ENCODE measurements at places on chromosomes 1 and 21.
A peak's percentile ranks its signal among the peaks of the same experiment; 100 is the strongest.

GRCh38 chr1:224777180-224777579, 152.3 kb upstream of the DNAH14 start:
- DNase-seq, result no peak

- no peak for DNase-seq
These were observed 15.4 kb downstream of the NGF start for GRCh38 chr1:115322631-115323030.

DNA sequence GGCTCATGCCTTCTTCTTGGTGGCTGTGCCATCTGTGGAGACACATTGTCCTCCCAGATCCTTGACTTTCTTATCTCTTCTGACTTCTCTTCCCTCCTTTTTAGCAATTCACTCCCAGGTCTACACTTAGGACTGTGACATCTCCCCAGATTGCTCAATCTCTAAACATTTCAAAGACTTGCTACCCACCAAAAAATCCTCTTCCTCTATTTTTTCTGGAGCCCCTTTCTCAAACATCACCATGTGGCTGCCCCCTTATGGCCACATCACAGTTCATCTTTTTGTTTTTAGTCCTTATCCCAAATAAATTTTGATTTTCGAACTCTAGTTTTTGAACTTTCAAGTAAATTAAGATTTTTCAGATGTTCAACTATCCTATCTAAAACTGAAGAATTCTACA, 148.6 kb upstream of the HOOK1 start:
- no peak for DNase-seq

GRCh38 chr1:230975636-230976035, 3.0 kb downstream of the TTC13 start:
- no peak for DNase-seq

- DNase-seq, result no peak
These were observed 1.9 kb upstream of the ZFYVE9 start for GRCh38 chr1:52139817-52140540.

GRCh38 chr1:79749607-79750006, 743.1 kb upstream of the ADGRL4 start:
- DNase-seq, result no peak

GRCh38 chr1:83882906-83883305, 116.0 kb downstream of the TTLL7 start:
- DNase-seq, result peak; percentile 41

DNA sequence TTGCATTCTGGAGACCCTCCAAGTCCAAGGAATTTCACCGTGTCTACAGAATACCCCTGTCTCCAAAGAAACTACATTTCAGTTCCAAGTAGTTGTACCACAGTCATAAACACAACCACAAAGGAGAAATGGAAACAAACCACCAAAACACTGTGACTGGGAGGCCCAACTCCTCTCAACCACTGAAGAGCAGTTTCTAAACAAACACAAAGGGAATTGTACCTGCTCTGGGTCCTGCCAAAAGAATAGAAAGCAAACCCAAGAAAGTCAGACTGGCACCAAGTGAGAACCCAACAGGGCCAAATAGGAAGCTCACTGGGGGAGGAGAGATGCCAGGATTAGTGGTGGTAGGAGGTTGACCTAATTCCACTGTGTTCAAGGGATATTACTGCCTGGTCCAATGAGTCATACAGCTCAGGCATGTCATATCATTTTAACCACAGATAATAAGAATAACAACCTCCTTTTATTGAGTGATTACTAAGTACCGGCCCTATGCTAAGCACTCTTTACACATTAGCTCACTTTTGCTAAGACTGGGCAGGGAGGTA, 123.9 kb upstream of the PPP2R5A start:
- no peak for DNase-seq

DNA sequence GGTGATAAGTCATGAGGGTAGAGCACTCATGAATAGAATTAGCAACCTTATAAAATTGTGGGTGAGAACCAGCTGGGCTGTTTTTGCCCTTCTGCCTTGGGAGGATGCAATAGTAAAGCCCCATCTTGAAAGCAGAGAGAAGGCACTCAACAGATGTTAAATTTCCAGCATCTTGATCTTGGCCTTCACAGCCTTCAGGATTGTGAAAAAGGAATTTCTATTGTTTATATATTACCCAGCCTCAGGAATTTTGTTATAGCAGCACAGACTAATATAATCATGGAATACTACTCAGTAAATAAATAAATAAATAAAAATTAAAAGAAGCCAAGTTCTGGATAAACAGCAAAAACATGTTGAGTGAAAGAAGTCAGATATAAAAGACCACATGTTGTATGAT, 175.2 kb downstream of the KCNT2 start:
- DNase-seq, result no peak

GRCh38 chr21:46126309-46127238, 28.7 kb downstream of the COL6A2 start:
- no peak for DNase-seq

GRCh38 chr21:21806711-21807597, 808.7 kb downstream of the NCAM2 start:
- DNase-seq, result peak; percentile 41

DNA sequence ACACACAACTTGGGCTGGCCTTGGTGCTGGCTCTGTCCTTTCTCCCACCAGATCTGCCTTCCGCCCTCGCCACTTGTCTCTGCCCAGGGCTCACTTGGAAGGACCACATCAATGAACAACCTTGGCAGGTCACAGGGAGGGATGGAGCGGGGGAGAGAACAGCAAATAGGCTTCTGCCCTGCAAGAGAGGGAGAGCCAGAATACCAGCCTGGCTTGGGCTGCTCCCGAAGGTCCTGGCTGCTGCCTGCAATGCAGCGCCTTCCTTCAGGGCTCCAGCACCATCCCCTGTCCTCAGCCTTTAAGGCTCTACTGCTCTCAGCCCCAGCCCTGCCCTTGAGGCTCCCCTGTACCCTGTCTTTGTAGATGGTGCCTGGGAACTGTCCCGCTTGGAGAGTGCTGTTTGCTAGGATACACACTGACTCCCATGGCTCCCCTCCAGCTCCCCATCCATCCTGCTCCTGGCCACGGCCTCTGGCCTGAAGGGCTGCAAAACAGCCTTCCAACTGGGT, 43.8 kb downstream of the HIVEP3 start:
- no peak for DNase-seq

DNA sequence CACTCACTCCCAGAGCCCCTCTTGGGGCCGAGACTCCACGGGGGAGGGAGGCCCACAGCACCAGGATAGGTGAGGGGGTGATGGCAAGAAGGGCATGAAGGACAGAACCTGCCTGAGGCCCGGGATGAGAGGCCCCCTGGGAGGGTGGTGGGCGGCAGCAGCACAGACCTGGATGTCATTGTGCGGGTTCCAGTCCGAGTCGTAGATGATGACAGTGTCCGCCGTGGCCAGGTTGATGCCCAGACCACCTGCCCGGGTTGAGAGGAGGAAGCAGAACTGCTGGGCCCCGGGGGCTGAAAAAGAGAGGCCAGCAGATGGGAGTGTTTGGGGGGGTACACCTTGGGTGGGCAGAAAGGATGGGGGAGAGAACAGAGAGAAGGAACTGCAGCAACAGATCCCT, 50.1 kb downstream of the CHD5 start:
- no peak for DNase-seq

DNA sequence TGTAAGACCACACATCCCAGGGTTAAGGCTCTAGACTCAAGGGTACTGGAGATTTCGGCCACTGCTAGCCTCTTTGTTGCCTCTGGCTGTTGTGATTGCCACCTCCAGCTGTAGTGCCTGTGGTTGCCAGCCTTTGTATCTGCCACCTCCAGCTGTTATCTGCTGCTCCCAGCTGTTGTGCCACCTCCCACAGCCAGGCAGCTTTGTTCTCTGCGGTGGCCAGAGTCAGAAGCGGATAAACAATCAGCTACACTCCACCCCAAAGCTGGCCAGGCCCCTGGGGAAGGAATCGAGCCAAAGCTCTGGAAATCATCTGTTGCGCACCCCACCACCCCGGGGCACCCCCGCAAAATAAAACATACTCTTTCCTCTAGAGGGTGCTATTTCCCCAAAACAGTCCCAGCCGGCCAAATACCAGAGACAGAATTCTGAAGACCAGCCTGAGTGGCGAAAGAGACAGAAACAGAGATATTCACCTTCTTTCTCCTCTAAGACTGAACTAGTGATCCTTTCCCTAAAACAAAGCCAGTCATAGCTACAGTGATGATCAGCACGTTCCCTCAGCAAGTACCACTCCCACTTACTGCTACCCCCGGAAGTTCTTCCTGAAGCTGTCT, 14.8 kb upstream of the PIGM start:
- peak; percentile 70 for DNase-seq

DNA sequence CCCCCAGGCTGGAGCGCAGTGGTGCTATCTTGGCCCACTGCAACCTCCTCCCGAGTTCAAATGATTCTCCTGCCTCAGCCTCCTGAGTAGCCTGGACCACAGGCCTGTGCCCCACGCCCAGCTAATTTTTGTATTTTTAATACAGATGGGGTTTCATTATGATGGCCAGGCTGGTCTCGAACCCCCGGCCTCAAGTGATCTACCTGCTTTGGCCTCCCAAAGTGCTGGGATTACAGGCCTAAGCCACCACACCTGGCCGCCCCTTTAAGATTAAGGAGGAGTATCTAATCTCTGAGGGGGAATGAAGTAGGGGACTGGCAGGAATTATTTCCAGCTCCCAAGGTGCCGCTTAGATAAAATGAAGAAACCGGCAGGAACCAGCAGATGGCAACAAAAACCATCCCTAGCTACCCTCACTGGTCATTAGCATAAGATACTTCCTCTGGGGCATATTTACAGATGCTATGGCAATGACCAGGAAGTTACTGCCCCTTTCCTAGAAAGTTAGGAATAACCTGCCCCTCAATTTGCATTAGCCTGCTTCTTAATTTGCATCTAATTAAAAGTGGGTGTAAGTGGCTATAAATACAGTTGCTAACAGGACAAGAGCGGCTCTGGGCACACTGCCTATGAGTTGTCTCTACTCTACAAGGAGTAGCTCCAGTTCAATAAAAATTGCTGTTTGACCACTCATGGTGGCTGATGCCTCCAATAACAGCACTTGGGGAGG, 7.1 kb upstream of the NSUN4 start:
- peak; percentile 23 for DNase-seq

DNA sequence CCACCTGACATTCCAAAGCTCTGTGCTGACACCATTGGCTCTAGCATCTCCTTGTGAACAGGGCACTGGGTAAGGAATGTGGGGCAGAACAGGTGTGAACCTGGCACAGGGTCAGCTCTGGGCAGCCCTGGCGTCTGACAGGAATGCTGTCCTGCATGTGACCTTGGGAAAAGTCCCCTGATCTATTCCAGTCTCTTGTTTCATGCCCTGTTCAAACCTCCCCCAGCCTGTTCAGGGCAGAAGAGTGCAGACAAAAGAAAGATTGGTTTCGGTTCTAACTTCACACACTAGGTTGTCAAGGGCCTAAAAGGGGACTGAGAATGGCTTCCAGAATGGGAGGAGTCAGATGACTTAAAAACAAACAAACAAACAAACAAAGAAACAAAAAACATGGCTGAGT, 27.6 kb upstream of the SDHB start:
- no peak for DNase-seq

GRCh38 chr1:243742819-243743218, 107.2 kb downstream of the AKT3 start:
- no peak for DNase-seq

DNA sequence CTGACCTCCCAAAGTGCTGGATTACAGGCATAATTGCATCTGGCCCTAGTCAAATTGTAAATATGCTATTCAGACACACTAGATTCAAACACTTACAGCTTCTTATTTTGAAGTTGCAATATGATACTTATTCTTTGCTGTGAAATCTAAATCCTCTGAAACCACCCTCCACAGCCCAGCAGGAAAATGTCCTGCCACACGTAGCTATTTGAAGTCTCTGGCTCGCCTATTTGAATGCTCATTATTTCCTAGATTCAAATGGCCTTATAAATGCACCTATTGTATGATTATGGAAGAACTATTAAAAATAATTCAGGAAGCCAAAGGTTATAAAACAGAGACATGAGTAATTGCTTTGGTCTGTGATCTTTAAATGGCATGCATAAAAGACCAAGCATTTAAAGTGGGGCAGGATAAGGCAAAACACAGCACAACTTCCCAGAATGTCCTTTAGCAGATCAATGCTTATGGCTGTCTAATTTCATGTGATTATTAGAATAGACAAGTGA, 26.6 kb upstream of the FBXO28 start:
- no peak for DNase-seq

- DNase-seq, result no peak
These were observed 5.1 kb downstream of the PODN start for GRCh38 chr1:53066891-53067738.

DNA sequence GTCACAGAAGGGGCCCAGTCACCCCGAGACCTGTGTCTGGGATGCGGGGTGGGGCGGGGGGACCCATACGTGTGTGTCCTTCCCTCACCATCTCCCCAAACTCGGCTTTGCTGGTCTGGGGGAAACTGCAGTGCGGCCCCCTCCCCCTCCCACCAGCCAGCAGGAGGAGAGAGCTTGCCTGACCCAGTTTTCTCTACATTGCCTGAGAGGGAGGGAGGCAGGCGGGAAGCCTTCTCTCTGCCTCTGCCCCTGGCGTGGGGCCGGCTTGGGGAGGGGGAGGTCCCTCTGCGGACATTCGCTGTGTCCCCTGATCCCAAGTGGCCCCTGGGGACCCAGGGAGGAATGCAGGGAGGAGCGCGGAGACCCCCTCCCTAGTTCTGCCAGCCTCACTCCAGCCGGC, 3.9 kb downstream of the EPHA8 start:
- no peak for DNase-seq

DNA sequence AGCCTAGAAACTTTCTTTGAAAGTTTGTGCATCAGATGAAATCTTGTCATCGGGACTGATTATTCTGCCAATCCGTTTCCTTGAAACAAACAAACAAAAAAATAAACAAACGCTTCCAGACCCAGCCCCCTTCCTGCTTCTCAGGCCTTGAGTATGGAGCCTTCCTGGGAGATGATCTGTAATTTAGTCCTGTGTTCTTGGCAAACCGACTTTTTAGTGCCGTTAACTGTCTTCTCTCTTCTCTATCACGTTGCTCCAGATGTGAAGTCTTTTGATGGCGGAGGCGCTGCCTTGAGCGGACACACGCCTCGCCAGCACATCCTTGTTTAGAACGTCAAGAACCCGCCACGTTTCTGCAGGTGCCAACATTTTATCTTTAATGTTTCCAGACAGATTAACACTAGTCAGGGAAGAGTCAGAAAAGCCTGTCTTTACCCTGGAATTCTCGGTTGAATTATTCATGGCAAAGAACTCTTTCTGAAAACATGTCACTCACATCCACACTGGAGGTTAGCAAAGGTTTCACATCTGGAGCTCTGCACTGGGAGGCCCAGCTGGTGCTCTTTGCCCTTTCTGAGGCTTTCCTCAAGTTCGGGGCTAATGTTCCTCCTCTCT, 265.7 kb upstream of the C1orf174 start:
- DNase-seq, result no peak

DNA sequence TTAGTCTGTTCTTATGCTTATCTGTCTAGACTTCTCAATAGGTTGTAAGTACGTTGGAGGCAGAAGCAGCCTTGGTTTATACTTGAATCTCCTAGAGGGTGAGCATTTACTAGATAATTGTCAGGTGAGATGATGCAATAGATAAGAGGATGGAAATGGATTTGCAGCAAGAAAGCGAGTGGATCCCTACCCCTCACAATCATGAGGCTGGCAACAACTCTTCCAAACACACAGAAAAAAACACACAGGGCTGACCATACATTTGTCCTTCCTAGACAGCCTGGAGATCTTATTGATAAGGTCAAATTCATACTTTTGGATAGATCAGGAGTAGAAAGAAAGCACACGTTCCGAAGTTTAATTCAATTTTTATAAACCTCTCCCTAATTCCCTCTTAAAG, 481.4 kb upstream of the CAMK1G start:
- no peak for DNase-seq

GRCh38 chr21:38853421-38853919, 47.7 kb downstream of the ETS2 start:
- DNase-seq, result no peak
